ENCODE measurements at places on chromosomes 7 and 10.

DNA sequence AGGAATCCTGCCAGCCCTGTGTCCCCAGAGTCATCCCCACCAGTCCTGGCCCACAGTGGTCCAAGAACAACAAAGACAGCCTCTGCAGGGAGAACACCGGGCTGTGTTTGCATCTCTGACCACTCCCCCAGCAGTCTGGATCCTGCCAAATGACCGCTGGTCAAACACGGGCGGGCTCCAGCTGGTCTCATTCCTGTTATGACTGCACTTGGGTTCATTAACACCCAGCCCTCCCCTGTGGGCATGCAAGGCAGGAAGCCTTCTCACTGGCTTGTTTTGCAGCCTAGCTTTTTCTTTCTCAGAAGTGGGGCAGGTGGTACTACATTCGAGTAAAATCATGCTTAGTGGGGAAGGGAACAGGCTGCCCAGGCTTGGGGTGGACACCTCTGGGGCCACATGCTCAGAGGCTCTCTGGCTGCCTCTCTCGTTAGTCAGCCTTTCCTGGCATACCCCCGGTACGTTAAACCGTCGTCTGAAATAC lies 190.0 kb downstream of the PLXNA4 start:
- no peak for DNase-seq

DNA sequence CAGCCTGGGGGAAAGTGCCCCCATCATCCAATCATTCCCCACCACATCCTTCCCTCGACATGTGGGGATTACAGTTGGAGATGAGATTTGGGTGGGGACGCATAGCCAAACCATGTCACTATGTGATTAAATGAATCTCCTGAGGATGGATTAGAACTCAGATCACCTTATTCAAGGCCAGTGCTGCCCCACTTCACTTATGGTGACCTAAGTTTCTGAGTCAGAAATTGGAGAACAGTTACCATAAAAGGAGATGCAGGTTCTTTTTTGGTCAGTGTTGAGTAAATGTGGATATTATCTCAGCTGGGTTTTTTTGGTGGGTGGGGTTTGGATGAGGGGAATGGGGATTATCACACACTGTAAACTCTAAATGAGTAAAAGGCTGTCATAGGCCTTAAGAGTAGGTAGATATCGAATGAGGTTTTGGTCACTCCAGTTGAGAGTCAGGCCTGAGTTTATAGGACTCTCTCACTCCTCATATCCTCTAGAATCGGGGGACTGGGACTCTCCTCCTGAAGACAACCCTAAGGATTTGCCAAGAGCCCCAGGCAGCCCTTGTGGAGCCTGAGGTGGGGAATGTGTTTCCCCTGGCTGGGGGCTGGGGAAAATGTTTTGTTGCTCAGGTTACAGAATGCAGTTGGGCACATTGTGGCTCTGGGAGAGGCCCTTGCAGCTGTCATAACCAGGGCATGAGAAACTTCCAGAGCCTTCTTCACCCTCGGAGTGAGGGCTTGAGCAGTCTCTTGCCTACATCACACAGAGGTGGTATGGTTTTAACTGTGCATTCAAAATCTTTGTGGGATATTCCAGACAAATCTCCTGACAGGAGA lies 213.0 kb downstream of the BAMBI start:
- DNase-seq = no peak

- no peak for DNase-seq
Measured at GRCh38 chr7:28142650-28143049, 37.9 kb downstream of the JAZF1 start.

DNA sequence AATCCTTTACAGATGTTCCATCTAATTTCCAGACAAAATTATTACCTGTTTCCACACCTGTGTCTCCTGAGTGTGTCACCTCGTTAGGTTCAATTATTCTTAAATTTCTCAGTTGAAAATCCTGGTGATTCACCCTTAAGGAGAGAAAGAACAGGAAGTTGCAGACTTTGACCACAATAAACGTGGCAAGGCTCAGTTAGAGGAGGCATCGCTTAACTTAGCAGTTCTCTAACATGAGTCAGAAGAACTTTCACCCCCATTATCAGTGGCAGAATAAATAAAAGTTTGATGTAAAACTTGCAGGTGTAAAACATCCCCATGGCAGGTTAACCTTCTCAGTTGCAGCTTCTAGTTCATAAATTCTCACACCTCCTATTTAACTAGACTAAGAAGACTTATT lies 8.3 kb downstream of the XPNPEP1 start:
- DNase-seq = no peak

- DNase-seq = no peak
Measured at GRCh38 chr10:97766106-97766810, 5.5 kb downstream of the SFRP5 start.

Measured in Panc1 (cell line).